ENCODE measurements at places on chromosomes 16 and 17.

- no peak for DNase-seq
Observed at GRCh38 chr17:41064301-41064700, 1.4 kb downstream of the KRTAP2-4 start.

DNA sequence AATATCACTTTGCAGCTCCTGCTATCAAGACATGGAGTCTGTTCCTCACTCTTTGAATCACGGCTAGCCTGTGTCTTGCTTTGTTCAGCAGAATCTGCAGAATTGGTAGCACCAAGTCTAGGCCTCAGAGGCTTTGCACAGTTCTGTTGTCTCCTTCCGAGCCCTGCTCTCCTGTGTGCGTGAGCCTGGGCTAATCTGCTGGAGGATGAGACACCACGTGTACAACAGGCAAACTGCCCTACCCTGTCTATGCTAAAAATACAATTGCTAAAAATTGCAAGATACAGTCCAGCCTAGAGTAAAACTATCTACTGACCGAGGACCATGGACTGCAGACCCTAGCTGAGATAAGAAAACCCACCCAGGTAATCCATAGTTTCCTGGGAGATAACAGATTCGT is 484.7 kb downstream of the NPIPA7 start:
- DNase-seq: no peak

DNA sequence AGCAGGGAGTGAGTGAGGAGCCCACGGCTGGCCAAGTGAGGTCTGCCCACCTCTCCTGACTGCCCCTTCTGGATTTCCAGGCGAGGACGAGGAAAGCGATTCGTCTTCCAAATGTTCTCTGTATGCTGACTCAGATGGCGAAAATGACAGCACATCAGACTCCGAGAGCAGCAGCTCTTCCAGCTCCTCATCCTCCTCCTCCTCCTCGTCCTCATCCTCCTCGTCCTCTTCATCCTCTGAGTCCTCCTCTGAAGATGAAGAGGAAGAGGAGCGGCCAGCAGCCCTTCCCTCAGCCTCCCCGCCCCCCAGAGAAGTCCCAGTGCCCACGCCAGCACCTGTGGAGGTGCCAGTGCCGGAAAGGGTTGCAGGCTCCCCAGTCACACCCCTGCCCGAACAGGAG is 13.7 kb upstream of the HSD3B7 start:
- no peak for DNase-seq

GRCh38 chr17:50303051-50303450 is 28.8 kb downstream of the TMEM92 start:
- no peak for DNase-seq

GRCh38 chr17:78117027-78117981 is 11.3 kb downstream of the TMC6 start:
- DNase-seq: no peak

DNA sequence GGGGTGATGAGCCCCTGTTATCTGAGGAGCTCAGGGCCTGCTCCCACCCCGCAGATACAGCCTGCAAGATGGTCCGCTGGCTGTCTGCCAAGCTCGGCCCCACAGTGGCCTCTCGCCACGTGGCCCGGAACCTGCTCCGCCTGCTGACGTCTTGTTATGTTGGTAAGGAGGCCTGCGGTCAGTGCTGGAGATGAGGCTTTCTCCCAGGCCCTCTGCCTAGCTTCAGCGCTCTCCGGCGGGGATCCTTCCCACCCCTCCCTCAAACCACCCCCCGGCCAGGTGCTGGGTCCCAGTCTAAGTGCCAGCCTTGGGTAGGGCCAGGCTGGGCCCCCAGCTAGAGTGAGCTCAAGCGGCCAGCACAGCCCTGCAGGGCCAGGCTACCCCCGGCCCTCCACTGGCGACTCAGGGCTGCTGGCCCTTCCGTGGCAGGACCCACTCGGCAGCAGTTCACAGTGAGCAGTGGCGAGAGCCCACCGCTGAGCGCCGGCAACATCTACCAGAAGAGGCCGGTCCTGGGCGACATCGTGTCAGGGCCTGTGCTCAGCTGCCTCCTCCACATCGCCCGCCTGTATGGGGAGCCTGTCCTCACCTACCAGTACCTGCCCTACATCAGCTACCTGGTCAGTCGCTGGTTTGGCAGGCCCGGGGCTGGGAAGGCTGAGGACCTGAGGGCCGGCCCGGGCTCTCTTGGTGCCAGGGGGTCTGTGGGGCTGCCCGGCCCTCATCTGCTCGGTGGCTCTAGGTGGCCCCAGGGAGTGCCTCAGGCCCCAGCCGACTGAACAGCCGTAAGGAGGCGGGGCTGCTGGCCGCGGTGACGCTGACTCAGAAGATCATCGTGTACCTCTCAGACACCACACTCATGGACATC is 6.1 kb downstream of the WDR81 start:
- DNase-seq: peak; percentile 68

GRCh38 chr16:51107742-51108141 is 43.3 kb downstream of the SALL1 start:
- DNase-seq: no peak

- DNase-seq: no peak
Observed at GRCh38 chr17:77324227-77324626, 183.5 kb downstream of the SEC14L1 start.

DNA sequence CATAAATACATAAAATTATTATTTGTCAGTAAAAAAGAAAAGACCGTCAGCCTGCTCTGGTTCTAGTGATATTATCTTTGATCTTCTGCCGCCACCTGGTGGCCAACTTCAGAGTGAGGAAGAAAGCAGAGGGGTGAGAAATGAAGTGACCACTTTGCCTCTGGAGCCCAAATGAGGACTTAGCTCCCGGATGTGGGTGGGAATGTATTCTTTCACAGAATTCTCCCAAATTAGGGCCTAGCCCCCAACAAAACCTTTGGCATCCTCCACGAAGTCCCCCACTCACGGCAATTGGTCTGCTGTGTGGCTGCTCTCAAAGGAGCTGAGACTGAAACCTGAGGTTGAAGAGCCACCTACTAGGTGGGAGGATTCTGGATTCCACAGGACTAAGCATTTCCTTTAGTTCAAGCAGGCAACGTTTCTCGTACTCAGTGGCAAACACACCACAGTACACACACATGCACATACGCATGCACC is 4.9 kb upstream of the ZNF267 start:
- DNase-seq: peak; percentile 67

- DNase-seq: no peak
Observed at GRCh38 chr17:2814049-2814448, 17.8 kb downstream of the RAP1GAP2 start.

- no peak for DNase-seq
Observed at GRCh38 chr17:61384354-61384691, 15.3 kb upstream of the TBX2 start.

DNA sequence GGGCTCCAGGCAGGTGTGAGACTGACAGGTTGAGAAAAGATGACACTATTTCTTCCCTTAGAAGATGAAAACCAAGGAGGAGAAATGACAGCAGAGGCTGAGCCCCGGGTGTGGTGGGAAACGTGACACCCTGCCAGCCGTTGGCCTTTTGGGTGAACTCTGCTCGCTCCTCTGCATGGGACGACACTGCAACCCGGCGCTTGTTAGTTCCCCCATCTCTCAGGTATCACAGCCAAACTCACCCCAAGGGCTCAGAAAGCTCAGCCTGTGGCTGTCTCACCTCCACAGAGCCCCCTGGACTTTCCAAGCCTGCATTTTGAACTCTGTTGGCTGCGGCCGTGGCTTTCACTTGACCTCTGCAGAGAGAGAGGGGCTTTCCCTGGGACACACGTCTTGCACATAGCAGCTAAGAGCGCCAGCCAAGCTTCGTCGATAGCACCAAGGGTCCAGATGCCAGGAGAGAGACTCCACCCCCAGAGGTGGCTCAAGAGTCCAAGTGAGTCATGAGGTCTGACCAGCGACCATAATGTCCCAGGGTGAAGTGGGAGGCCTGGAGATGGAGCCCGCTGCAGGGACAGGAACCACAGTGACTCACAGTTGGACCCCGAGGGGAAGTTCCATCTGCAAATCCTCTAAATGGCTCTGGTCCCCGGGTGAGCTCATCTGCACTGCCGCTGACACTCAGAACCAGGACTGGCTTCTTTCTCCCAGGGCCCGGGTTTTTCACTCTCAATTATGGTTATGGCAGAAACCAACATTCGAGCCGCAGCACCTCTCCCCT is 301.9 kb downstream of the SOX9 start:
- peak; percentile 24 for DNase-seq

DNA sequence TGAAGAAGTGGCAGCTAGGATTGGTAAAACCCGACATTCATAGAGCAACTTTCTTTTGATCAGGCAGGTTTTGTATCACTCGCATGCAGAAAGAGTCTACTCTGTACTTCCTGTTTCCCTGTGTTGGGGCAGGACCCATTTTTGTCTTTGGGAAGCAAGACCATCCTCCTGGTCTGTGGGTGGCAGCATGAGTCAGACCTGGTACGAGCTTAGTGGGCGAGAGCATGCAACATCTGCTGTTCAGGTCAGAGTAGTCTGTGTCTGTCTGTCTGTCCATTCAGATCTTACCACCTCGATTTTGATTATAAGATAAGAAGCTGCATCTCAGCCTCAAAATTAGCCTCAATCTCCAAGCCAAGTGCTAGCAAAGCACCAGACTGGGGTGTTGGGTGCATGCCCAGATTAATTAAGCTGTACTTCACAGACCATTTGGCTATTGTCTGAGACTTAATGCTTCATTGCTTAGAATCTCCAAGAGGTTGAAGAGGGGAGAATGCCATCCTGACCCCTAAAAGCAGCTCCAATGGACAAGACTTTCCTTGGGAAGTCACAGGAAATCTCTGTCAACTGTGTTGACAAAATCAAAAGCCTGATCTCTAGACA is 110.9 kb downstream of the XYLT1 start:
- peak; percentile 61 for DNase-seq

DNA sequence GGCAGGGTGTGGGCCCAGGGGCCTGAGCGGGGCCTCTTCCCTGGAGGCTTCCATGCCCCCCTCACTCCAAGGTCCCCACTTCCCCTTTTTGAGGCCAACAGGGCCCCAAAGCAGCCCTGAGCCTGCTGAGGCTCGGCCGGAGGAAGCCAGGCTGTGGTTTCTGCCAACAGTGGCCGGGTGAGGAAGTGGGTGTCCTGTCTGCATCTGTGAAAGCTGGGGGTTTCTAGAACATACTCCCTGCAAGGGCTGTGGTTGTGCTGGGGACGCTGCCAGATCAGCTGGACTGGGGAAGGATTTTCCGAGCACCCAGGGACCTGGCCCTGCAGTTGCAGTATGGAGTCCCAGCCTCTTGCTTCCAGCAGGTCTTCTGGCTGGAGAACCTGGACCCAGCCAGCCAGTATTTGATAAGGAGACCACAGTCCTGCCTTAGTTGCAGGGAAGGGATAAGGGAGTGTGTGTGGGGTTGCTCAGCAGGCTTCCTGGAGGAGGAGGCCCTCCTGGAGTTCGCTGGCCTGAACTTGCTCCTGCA is 15.7 kb downstream of the ADCY7 start:
- DNase-seq: peak; percentile 20

- no peak for DNase-seq
Observed at GRCh38 chr16:72001180-72001874, 1.1 kb upstream of the PKD1L3 start.

- no peak for DNase-seq
Observed at GRCh38 chr16:30947541-30947858, 1.4 kb upstream of the ORAI3 start.

- no peak for DNase-seq
Observed at GRCh38 chr17:72576289-72576759, 455.5 kb downstream of the SOX9 start.

DNA sequence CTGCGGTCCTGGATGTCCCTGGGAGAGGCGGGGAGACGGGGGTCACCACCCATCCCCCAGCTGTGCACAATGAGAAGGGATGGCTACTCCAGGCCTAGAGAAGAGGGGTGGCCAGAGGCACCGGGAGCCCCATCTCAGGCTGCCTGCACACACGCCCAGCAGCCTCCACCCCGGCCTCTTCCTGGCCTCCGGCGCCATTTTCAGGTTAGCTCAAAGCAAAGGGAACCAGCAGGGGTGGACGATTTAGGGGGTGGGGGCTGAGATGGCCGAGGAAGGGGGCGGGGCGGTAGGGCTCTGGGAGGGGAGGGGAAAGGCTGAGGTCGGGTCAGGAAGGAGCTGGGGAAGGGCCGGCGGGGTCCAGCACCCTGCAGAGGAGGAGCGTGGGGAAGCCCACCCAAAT is 42.8 kb downstream of the SRCIN1 start:
- no peak for DNase-seq

- DNase-seq: no peak
Observed at GRCh38 chr17:58229881-58230280, 8.5 kb upstream of the LPO start.

DNA sequence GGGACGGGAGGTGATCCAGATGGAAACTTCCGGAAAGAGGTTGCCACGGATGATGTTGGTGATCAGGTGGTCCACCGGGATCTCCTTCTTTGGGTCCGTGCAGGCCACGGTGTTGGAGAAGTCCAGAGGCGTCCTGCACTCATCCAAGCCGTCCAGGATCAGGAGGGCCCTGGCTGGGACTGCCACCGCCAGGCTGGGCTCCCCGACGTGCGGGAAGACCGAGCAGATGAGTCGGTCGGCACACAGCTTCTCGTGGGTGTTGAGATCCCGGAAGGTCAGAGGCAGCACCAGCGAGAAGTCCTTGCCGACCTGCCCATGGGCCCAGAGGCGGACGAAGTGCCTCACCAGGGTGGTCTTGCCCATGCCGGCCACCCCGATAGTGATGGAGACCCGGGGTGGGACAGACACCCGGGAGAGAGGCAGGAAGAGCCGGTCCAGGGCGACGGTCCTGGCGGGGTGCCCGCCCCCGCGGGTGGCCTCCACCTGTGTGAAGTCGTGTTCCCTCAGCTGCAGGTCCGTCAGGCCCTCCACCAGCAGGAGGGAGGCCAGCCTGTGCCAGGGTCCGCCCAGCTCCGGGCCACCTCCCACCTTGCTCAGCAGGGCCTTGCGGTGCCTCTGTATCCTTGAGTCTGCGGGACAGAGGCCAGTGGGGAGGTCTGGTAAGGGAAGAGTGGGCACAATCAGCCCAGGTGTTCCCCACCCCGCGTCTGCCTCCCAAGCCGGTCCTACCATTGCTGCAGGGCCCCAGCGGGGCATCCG is 12.9 kb downstream of the NLRC3 start:
- no peak for DNase-seq

GRCh38 chr17:32822996-32823395 is 53.9 kb downstream of the MYO1D start:
- no peak for DNase-seq

GRCh38 chr17:44191369-44191768 is 4.6 kb downstream of the TMUB2 start:
- DNase-seq: no peak

DNA sequence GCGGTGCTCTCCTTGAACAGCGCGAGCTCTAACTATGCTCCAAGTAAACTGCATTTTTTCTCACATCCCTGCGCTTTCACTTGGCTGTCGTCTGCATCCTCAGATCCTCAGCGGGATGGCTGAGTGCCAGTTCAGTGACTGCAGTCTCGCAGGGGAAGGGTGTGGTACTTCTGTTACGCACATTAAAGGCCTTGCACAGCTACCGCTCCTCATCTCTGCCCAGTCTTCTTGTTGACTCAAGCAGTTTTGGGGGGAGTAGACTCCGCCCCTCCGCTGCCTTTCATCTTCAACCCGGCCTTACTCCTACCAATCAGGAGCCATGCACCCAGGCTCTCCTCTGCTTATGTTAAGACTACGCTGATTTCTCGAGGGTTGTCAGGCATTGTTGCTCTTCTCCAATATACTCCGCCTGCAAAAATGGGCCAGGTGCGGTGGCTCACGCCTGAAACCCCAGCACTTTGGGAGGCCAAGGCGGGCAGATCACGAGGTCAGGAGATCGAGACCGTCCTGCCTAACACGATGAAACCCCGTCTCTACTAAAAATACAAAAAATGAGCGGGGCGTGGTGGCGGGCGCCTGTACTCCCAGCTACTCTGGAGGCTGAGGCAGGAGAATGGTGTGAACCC is 10.0 kb downstream of the ATP5PD start:
- DNase-seq: peak; percentile 75

- DNase-seq: peak; percentile 45
Observed at GRCh38 chr17:64358261-64358788, 32.3 kb downstream of the PECAM1 start.

GRCh38 chr17:29141514-29141876 is 38.7 kb downstream of the MYO18A start:
- DNase-seq: no peak
